ENCODE measurements at places on chromosomes 6 and 20.

- DNase-seq = no peak
Measured at GRCh38 chr20:52433326-52434040, 241.9 kb upstream of the ZFP64 start.

DNA sequence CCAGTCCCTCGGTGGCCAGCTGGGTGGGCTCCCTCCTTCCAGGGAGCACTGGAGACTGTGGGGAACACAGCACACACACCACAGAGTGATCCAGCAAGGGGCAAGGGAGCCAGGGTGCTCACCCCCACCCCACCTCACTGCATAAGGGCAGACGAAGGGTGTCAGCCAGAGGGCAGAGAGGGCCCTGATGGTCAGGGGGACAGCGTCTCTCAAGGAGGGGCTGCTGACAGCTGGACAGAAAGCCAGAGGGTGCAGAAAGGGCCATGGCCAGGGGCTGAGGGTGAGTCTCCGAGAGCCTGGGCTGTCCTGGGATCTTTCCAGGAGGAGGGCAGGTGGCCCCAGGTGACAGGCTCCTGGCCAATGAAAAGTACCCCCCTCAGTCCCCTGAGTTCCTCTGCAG, 73.4 kb upstream of the PMEPA1 start:
- DNase-seq = no peak

DNA sequence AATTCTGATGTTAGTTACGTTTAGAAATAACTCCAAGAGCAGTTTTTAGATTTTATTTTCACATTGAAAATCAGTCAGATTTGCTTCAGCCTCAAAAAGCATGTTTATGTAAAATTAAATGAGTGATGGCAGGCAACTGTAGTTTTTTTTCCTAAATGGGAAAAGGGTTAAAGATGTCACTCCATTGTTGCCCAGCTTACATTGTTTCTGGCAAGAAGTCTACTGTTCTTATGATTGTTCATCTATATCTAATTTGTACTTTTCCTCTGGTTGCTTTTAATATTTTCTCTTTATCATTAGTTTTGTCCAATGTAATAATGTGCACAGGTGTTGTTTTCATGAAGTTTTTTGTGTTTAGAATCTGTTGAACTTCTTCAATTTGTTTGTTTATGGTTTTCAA, 6.7 kb upstream of the TTK start:
- DNase-seq = no peak

DNA sequence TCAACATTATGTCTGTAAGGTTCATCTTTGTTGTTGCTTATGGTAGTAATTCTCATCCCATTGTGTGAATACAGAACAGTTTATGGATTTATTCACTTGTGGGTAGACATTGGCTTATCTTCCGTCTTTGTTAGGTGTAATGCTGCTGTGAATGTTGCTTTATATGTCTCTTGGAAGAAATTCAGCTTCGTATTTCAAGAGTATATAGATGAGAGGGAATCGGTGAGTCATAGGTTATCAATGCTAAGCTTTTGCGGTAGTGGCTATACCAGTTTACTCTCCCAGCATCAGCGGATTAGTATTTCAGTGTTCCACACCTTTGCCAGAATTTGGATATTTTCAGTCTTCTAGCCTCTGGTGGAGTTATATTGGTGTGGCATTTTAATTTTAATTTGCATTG, 77.8 kb downstream of the ZFAND3 start:
- no peak for DNase-seq

GRCh38 chr6:48255094-48255493, 144.1 kb upstream of the PTCHD4 start:
- DNase-seq = no peak

DNA sequence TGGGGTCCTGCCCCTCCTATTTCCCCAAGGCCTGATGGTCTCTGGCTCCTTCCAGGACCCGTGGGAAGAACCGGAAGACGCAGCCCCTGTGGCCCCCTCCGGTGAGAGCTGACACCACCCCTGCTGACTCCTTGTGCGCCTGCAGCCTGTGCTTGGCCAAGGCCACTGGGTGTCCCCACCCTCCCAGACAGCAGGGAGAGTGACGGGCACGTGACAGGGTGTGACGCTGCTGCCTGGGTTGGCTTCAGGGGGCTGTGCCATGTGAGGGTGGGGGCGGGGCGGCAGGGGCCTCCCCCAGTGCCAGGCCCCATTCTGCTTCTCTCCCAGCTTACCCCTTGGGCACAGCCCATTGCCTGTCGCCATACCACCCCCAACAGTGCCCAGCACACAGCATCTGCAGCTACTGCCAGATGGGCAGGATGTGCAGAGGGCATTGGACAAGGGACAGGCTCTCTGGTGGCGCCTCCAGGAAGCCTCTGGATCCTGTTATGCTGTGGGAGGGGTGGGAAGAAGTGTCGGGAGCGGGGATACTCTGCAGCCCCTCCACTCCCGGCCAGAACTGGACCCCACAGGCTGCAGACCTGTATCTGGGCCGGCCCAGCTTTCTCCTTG, 2.9 kb downstream of the BIRC7 start:
- no peak for DNase-seq

DNA sequence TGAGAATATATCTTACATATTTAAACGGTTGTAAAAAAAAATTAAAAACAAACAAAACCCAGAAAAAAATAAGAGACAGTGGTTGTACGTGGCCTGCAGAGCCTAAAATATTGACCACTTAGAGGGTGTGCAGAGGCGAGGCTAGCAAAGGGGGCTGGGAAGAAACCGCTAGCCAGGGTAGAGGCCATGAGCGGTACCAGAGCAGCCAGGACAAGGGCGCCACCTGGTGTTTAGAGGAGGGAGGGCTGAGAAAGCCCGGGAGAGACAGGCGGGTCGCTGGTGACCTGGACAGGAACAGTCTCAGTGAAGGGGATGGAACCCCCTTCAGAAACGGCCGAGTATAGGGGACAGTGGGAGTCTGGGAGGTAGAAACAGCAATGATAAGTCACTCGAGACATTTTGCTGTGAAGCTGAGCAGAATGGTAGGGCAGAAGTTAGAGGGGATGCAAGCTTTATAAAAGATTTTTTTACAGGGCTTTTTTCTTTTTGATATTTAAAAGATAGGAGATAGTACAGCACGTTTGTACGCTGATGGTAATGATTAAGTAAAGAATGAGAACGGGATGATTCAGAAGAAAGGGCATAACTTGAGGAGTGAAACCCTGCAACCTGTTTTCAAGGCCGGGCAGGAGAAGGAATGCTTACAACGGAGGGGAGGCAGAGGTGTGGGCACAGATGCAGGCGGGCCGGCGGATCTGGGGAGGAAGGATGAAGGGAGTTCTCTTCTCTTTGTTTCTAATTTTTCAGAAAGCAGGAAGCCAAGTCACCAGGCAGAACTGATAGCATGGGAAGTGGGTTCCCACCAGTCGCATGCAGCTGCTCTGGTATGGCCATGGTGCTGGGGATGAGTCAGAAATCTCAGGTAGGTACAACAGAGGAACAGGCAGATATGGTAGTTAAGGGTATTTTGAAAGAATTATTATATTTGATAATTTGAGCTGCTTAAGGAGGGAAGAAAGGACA, 76.2 kb downstream of the FAM229B start:
- peak; percentile 62 for DNase-seq

DNA sequence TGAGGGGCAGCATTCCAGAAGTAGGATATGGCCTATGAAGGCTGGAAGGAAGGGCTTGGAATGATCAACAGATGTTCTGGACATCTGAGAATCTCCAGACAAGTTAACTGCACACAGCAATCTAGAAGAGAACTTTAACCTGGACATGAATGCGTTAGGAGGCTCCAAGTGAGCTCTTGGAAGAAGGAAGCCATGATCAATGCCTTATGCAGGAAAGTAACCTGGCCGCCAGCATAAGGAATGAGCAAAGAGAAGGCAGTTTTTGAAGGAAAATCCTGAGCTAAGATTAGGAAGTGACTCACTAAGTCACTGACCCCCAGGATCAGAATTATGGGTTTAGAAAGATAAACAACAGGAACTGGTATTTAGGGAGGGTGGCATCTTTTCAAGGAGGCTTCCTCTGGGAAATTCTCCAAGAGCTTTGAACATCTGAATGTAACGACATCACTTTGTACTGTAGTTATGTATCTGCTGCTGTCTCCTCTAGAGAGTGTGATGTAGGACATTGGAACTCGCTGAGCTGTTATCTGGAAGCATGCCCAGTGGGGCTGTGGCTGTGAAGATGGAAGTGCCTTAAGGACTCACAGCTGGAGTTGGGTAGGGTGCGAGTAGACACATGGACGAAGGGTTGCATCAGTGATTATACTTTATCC, 236.8 kb downstream of the PACRG start:
- DNase-seq = no peak

GRCh38 chr6:3530515-3530914, 73.7 kb upstream of the SLC22A23 start:
- DNase-seq = no peak

DNA sequence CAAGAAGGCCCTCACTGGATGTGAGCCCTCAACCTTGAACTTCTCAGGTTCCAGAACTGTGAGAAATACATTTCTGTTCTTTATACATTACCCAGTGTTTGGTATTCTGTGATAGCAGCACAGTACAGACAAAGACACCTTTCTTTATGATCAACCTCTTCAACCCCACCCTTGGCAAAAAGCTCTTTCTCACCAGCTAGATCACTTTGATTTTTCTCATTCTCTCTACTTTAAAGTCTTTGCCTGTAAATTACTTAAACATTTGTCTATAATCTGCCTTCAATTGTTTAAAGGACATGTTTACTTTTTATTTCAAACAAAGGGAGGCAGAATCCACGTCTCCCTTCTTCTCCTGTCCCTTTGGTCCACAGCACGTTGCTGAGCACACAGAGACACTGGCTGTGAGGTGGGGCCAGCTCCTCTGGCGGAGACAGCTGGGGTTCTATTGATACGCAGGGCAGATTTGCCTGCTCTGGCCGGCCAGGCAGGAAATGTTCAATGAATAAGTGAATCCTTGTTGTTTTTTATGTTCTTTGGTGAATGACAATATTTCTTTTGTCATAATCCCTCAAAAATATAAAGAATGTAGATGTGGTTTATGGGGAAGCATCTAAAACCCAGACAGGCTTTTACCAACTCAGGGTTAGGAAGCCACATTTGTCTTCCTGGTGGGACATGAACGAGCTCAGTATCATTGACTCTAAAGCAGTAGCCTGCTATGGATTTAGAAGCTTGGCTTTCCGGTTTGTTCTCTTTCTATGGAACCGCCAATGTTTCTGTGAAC, 52.9 kb downstream of the NEDD9 start:
- DNase-seq = no peak

DNA sequence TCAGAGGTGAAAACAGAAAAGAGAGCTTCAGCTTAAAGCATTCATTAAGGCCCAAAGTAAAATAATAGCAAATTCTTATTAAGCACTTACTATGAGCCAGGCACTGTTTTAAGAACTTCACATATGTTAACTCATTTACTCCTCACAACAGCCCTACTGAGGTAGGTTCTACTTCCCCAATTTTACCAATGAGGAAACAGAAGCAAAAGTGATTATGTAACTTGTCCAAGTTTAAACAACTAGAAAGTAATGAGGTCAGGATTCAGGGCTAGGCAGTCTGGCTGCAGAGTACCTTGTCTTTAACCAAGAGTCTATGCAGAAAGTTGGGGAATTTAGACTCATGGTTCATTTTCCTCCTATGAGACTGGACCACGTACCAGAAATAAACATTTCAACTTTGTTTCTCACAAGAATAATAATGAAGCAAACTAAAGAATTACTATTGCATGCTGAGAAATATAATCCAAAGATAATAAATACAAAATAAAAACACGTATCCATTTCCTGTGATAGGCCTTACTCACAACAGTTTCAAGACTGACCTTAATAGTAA, 3.8 kb downstream of the COL21A1 start:
- DNase-seq = no peak

DNA sequence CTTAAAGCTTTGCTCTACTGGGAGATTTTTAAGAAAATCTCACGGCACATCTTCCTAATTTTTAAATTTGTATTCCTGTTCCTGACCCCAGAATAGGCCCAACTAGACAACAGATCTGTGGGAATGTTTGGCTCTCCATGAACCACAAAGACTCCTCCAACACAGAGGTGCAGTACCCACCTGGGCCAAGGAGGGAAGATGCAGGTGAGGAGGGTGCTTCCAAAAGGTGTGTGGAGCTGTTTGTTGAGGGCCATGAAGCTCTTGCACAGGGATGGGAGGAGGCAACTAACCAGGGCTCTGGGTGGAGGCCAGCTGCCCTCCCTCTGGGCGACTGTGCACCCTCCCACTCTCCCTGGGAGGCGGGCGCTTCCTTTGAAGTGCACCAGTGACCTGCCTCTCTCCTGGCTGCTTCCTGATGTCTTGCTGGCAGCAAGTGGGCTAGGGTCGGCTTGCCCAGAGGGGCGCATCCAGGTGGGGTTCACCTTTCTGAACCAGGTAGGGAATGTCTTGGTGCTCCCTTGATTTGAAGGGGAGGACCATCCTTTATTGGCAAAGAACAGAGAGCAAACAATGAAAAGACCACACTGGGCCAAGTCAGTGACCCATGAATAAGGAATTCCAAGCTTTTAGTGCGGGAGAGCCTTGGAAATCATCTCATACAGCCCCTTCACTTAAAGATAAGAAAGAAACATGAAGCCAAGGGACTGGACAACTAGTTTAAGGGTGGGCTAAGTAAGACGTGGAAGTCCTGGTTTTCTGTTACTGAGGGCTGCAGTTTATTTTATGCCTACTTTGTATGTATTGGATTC, 76.0 kb downstream of the ANKRD6 start:
- DNase-seq = no peak

DNA sequence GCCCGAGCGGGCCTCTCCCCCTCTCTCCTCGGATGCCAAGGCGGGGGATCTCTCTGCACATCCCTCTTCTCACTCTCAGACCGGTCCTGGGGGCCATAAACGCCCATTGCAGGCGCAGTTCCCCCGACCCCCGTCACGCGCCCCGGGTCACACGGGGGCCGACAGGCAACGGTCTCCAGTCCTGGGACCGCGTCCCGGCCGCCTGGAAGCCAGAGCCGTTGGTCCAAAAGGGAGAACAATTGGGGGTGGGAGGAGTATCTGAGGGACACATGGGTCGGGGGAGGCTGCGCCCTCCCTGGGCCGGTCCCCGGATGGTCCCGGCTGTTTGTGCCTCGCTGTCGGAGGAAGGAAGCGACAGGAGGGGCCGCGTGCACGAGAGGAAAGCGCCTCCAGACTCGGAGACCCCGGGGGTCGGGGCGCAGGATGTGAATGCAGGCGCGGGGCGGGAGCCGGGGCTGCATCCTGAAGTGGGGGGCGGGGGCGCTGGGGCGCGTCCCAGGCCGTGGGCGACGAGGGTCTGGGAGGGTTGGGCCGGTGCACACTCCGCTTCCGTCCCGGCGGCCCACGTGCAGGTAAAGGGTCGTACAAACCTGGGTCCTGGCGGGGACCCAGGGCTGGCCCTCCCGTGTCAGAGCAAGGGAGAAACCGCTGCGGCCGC, 903 bp downstream of the SLC4A11 start:
- no peak for DNase-seq

GRCh38 chr6:72740135-72740534, 118.3 kb downstream of the KCNQ5 start:
- DNase-seq = no peak

DNA sequence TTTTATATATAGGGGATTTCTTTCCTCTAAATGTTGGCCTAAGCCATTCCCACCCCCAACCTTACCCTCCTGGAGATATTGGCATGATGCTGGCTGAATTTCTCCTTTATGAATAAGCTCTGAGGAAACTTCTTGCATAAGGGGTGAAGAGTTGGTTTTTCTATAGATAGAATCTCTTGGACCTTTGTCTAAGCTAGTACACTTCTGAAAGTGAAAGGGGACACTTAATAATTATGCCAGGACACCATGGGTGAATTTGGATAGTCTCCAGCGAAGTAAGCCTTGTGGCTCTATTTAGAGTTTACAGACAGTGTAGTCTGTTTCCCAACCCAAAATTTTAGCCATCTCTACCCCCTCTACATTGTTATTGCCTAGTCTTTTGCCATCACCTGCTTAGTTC, 27.1 kb upstream of the FABP7 start:
- DNase-seq = no peak

Data from stimulated activated CD8-positive, alpha-beta memory T cell treated with anti-CD3 and anti-CD28 coated beads, Interleukin-4, amount 100 ng/mL, for 24 hours (primary cell).